Kidney tubule cell (primary cell): ENCODE measurements at places on chromosomes 6 and 20.

DNA sequence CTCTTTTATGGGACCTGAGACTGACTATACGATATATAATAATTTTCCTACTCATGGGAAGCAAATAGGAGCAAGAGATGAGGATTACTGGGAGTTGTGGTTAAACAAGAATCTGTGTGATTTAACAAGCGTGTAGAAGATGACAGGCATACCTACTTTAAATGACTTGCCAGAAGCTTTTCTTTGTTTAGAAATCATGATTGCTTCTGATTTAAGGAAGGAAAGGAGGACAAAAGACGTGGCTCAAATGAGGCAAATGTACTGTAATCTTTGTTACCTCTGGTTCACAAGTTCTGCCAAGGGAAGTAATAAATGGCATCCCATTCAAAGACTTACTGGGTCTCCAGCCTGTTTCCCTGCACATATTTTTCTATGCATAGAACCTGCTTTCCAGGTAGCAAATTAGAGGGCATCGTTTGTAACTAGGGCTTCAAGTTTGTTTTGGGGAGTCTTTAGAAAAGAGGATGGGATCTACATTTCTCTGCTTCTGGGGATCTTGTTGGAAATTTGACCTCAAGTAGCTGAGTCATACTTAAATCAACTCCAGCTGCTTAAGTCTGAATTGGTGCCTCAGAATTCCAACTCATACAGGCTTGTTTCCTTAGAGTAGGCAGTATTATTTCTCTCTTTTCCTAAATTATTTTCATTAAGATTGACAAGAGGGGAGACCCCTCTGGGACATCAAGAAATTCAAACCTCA is 2.9 kb upstream of the TRMT11 start:
- peak; percentile 29 for DNase-seq

- DNase-seq, result no peak
Measured at GRCh38 chr6:53741034-53741823, 53.6 kb upstream of the LRRC1 start.

DNA sequence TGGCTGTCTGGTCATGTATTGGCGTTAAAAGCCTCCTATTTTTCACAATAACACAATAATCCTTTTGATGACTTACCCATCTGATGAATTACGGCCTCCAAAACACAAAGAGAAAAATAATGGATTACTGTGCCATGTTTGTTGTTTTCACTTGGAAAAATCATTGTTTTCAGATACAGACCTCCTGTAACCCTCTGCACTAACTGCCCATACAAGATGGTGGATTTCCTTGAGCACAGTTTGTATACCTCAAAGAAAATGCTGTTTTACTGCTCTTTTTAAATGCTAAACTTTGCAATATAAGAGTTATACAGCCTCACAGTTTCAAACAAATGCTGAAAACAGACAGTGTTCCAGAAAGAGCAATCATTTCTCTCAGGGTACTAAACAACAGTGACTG is 61.0 kb downstream of the SMLR1 start:
- DNase-seq, result no peak

DNA sequence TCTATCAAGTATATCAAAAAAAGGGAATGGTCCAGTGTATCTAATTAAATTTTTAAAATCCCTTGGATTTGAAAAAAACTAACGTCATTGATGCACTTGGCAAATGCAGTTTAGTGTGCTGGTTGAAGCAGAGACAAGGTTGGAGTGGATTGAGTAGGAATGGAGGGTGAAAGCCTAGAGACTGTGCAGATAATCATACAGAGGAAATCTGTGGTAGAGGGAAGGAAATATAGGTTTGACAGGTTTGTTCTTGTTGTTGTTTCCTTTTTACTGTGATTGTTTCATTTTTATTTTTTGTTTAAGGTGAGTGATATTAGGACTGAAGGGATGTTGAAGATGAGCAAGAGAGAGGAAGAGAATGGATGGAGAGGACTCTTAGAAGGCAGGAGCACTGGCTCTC is 29.0 kb upstream of the L3MBTL3 start:
- no peak for DNase-seq

GRCh38 chr6:169971081-169971861 is 219.8 kb downstream of the ERMARD start:
- DNase-seq, result no peak
